Muscle of arm (tissue), 14 donors: ENCODE measurements at places on chromosomes 1 and 21.

DNA sequence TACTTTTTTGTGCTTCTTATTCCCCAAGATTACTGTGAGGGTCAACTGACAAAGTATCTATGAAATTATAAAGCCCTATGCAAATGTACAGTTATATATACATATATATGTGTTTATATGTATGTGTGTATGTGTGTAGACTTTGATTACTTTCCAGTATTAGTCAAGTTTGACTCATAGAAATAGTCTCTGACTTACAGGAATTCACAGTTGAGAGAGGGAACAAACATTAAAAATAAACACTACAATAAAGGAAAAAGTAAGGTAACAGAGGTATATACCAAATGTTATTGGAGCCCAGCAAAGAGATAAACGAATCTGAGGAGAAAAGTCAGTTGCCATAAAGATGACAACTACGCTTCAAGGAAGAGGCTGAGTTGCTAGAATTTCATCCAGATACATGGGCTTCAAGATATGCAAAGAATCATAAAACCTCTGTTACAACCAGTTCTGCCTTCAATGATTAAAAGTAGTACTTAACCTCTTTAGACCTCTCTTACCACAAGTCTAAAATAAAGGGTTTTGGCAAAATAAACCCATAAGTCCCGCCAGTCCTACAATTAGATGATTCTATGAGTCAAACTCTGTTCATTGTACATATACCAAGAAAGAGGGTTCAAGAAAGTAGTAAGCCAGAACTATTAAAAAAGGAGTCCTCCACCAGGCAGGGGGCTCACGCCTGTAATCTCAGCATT is 7.2 kb downstream of the IFT25 start:
- no peak for DNase-seq

DNA sequence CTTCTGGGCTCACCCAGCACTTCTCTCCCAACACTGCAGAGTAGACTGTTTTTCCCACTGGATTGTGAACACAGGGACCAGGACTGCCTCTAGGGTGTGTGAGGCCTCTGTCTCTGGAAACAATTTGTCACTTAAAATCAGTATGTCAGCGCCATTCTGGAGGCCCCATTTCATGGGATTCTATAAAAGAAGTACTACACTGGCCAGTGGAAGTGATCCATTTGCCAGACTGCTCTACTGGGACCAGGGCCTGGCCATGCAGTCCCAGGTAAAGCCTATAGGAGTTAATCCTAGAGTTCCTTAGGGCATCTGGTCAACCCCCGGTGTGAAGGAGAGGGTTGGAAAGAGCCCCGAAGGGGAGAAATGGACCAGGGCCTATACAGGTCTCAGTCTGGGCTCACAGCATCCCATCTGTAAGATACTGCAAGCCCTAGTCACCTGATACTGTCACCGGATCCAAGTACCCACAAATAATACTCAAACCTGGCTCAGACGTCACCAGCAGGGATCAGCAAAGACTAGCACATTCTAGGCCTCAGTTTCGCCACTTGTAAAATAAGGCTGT is 245.0 kb downstream of the FOXD2 start:
- no peak for DNase-seq

DNA sequence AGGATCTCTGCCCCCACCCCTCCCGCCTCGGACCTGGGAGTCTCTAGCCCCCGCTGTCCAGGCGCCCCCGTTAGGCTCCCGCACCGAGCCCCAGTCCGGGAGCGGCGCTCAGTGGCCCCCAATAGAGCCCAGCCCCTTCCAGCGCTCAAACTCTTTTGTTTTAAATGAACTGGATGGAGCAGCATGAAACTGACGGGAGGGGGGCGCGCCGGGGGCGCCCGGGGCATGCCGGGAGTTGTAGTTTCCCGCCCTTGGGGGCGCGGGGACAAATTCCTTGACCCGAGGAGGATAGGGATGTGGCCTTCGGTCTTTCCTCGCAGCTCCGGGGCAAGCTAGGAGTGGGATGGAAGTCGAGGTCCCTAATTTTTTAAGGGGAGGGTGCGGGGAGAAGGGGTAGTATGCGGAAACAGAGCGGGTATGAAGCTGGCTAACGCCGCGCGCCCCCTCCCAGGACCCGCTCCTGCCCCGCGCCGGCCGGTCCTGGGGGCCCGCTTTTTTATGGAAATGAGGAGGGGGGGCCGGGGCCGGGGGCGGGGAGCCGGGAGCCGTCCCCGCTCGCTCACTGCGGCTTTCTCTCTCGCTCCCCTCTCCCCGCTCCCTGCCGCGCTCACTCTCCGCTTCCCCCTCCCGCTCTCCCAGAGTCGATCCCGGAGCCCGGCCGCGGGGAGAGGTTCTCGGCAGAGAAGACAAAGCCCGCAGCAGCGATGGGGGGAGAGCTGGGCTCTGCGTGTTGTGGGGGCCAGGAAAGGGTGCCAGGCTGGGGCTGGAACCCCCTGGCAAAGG is at the start of gene MEX3A:
Gene MEX3A, minus strand, starts transcription at position 157 of the 783 bp plus-strand sequence. CDS start 467 bp downstream, outside the sequence.
- peak; percentile 92 for DNase-seq

DNA sequence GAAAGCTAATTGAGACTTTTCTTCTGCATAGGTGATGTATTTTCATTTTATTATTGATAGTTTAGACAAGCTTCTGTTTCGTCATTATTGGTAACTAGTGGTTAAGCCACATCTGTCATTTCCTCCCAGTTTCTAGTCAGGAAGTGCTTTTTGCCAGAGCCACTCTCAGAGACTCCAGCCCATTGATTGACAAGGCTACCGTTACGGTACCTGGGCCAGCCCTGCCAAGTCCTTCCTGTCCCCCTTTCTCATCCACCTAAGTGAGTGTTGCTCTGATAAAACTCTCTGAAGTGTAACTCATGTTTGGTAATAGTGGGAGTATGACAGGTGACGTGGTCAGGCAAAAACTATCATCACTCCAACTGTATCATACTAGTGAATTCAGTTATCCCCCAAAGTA is 29.6 kb upstream of the AGL start:
- no peak for DNase-seq

DNA sequence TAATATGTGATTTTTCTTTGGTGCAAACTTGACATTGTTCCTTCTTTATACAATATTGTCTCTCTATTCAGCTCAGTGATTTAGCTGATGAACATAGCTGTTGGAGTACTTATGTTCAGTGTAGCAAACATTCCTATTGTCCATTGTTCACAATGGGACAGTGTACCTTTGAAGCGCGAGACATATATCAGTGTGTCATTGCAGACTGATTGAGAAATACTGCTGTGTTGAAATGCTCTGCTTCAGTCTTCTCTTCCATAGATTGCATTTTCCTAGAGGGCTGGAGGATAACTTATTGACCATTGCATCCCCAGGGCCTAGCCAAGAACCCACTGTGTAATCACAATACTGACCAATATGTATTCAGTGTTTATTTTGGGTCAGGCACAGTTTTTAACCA is 46.5 kb downstream of the HLX start:
- DNase-seq: no peak

- DNase-seq: no peak
Measured at GRCh38 chr1:7424352-7424890, 346.7 kb upstream of the VAMP3 start.

- peak; percentile 61 for DNase-seq
Measured at GRCh38 chr1:103106426-103107341, 1.6 kb downstream of the COL11A1 start.

GRCh38 chr21:46406001-46406400 is 52.7 kb upstream of the DIP2A start:
- no peak for DNase-seq

DNA sequence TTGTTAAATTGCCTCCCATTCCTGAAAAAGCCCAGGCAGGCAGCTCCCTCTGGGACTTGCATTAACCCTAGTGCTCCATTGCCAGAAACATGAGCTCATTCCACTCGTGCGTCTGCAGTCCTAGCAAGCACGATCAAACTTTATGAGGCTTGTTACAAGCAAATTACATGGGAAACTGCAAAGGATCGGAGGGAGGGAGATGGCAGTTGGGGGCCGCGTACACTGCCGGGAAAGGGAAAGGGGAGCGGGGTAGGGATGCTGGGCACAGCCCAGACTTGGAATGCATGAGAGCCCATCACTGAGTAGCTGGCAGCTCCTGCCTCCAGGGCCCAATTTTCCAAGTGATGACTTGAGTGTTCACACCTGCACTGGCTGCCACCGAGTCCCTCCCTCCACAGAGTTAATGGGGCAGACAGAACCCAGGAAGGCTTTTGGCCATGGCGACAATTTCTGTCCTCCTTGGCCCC is 169.9 kb downstream of the BRINP2 start:
- DNase-seq: peak; percentile 15

DNA sequence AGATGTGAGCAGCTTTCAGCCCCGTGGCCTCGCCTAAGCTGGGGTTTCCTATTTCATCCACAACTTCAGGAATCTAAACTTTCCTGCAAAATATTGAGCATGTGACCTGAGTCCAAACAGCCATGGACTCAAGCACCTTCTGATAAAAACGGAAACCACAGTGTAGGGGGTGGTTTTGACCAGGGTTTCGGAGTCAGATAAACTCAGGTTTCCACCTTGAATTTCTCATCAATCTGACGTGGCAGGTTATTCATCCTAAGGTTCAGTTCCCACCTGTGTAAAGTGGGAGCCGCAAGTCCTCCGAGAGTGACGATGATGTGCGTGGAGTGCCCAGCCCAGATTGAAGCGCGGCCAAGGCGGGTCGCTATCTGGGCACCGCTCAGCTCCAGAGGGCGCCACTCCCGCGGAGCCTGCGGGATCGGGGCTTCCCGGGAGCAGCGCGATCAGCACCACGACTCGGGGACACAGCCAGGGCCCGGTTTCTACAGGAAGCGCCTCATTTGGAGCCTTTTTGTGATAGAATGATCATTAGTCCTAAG is 871 bp upstream of the ETS2 start:
- DNase-seq: no peak

DNA sequence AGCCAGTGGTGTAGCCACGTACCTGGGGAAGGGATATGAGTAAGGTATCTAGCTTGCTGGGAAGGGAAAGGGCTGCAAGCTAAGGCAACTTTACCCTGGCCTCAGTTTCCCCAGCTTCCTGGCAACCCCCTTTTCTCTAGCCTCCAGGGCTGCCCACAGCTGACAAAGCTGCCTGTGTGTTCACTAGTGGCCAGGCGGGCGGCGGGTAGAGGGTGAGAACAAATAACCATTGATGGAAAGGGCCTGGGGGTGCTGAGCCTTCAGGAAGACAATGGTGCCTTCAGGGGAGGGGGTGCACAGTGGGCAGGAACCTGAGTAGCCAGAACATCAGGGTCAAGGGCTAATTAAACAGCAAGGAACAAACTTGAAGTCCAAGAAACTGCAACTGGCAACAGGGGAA is 6.1 kb downstream of the CERS2 start:
- no peak for DNase-seq

DNA sequence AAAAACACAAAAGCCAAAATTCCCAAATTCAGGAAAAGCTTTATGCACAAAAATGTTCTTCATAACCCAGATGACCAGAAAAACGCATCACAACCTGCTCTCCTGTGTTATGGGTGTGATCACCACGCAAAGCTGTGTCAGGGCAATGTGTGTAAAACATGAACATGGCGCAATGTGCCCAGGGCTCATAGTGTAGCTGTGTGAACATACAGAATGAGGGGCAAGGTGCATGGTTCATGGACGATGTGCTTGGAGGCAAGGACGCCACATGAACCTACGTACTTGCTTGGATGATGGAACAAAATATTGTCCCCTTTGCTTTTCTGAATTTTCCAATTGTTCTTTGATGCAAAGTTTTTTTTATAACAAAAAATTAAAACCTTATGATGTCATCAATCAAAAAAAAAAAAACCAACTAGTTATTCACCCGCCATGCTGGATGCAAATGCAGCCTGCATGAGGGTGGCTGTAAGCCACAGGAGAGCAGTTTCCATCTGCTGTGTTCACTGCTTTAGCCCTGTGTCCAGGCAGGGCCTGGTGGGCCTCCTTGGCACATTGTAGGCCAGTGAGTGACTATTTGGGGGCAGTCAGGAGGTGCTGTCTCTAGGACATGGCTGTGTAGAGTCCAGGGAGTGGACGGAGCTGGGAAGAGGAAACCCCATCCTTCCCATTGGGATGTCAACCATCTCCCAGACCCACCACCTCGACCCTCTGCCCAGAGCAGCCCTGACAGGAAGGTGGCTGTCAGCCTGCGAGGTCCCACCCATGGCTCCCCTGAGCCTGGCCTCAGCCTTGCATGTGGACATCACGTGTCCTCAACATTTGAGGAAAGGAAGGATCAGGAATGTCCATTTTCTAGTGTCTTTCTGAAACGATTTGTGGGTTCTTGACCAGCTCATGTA is 13.6 kb downstream of the KRTAP10-1 start:
- no peak for DNase-seq

DNA sequence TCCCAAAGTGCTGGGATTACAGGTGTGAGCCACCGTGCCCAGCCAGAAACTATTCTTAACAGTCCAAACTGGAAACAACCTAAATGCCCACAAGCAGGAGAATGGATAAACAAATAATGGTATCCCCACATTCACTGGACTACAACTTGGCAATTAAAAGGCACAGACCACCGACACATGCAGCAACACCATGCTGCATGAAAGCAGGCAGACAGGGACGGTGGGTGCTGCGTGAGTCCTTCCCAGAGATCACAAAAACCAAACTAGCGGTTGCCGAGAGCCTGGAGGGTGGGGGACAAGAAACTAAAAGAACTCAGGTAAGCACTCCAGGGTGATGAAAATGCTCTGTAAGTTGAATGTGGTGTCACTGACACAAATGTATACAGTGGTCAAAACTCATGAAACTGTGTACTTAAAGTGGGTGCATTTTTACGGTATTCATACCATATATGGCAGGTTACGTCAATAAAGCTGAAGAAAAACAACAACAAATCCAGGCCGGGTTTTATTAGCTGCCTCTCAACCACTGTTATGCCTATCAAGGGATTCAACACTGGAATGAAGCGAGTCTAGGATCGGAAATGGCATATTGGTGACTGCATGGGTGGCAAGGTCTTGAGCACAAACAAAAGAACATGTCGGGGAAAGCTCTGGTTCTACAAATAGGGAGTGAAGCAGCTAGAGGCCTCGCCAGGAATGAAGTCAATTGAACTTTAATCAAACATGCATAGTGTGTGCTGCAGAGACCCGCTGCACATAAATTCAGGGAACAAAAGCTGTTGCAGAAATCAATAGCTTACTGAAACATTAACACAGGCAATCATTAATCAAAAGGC is 52.4 kb downstream of the SLC45A1 start:
- DNase-seq: no peak

DNA sequence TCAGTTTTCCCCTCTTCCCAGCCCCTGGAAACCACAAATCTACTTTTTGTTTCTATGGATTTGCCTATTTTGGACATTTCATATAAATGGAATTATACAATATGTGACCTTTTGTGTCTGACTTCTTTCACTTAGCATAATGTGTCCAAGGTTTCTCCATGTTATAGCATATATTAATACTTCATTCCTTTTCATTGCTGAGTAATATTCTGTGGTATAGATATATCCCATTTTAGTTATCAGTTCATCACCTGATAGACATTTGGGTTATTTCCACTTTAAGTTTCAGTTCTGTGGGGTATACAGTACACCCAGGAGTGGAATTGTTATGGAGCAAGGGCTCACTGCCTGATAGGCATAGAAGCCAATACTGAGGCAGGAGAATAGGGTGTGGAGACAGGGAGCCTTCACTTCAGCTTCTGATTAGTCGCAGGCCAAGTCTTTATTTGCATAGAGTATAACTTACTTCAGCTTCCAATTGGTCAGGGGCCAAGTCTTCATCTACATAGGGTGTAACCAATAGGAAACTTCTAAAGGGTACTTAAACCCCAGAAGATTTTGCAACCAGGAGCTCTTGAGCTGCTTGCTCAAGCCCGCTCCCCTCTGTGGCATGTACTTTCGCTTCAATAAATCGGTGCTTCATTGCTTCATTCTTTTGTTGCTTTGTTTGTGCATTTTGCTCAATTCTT is 8.3 kb upstream of the NVL start:
- DNase-seq: no peak

GRCh38 chr21:30083225-30083945 is 83.2 kb downstream of the CLDN17 start:
- DNase-seq: no peak

GRCh38 chr1:7224644-7225043 is 439.4 kb downstream of the CAMTA1 start:
- DNase-seq: no peak
